Iris pigment epithelial cell (primary cell): ENCODE measurements at places on chromosomes 5 and 9.

DNA sequence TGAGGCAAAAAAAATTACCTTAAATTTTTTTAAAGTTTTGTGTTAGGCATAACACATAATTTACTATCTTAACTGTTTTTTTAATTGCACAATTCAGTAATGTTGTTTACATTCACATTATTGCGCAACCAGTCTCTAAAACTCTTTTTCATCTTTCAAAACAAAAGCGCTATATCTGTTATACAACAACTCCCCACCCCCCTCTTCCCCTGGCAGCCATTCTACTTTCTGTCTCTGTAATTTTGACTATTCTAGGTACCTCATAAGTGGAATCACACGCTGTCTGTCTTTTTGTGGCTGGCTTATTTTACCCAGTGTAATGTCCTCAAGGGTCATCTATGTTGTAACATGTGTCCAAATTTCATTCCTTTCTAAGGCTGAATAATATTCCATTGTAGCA, 241.5 kb upstream of the DMRT1 start:
- no peak for DNase-seq

DNA sequence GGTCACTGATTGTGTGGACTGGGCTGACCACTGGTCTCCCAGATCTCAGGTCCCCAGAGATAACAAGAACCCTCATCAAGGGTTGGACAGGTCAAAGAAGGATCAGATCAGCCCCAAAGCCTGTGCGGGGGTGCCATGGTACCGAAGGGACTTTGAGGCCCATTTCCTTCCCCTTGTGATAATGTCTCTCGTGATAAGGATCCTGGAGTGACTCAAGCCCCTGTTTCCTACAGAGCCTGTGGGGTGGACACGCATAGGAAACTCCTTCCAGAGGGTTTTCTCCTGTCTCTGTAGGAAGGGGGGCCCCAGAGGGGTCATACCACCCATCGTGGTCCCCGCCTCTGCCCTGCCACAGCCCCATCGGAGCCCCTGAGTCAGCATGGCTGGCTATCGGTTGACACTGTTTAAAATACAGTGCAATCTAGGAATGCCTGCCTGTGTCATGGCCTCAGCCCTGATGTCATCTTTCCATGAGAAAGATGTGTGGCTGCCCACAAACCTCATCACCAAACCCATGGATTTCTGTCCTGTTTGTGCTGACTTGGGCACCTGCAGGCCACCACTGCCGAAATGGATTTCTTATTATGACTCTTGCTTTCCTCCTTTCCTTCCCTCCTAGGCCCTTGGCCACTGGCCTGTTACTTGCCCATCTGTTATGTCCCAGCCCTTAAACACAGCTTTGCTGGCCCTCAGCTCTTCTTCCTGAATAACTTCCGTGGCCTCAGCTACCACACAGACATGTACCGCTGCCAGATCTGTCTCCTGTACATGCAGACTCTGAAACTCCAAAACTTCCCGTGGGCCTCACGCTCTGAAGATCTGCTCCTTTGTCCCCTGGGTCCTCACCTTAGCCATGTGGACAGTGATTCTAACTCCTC, 2.9 kb upstream of the CSF2 start:
- DNase-seq, result peak; percentile 29

DNA sequence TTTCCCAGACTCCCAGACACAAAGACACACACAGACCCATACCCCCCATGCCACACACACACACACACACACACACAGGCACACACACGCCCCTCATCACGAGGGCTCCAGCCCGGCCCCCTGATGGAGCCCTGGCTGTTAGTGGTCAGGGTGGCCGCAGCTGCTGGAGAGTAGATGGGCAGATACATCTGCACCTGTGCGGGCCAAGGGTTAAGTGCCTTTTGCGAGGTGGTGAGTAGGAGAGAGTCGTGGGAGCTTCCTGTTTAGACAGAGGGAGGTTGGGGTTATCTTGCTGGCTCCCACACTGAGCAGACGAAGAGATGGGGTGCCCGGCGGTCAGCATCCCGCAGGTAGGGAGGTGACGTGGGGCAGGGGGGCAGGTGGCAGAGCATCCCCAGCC, 8.2 kb downstream of the PRRX2 start:
- no peak for DNase-seq

- peak; percentile 2 for DNase-seq
Observed at GRCh38 chr5:137665678-137666460, 70.0 kb downstream of the KLHL3 start.

DNA sequence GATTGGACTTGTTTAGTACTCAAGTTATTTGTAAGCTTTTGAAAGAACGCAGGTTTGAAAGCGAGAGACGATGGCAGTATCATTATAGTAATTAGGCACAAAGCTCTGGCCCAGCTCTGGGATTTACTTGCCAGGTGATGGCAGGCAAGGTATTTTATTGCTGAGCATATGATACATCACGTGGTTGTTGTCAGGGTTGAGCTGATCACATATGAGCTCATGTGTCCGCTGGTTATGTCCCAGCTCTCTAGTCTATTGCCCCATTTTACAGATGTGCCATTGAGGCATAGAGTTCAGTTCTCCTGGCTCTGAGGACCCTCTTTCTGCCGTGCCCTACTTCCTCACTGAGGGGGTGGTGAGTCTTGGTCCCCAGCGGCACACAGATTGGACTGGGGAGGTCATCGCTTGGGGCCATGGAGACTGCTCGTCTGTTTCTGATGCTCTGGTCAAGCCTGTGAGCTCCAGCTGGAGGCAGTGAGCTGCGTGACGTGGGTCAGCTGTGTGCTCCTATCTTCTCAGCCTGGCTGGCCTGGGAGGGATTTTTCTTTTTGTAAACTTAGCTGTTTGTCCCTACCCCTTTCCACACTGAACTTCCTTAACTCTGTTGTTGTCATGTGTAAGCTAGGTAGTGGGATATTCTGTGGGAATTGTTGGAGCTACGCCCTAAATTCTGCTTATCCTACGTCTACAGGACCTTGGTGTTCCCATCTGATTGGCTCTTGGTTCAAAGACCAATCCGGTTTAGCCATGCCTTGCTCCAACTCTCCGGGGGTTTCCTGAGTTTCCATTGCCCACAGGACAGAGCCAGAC, 2.2 kb downstream of the NXNL2 start:
- DNase-seq, result no peak

DNA sequence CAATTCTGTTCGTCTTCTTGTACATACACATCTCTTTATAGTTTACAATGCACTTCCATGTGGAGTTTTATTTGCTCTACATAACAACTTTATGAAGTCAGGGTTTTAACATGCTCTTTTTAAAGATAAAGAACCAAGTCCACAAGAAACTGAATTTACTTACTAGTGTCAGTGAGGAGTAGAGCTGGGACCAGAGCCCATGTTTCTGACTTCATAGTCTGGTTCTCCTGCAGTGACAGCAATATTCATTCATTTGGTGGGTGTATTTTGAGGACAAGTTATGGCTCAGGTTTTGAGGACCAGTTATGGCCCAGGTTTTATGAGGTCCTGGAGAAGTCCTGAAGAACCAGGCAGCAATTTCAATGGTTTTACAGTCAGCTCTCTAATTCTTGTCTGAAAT, 481.9 kb upstream of the TNC start:
- no peak for DNase-seq

GRCh38 chr5:103394676-103395075, 136.1 kb downstream of the MACIR start:
- no peak for DNase-seq

DNA sequence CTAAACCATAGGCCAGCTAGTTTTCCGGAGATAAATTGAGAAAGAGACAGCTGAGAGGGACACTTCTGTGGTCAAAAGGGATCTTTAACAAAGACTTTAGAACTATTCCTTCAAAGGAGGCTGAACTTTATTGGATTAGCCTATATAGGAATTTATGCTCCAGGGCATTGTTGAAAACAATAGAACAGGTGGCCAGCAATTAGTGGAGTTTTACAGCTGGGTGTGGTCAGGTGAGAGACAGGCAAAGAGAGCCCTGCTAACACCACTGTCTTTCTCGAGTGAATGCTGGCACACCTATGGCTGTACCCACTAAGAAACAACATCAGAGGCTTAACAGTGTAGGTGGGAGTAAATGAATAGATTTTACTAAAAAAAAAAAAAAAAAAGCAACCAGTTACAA, 16.7 kb upstream of the TLR4 start:
- no peak for DNase-seq

- no peak for DNase-seq
Observed at GRCh38 chr5:168772316-168772961, 193.3 kb upstream of the PANK3 start.

DNA sequence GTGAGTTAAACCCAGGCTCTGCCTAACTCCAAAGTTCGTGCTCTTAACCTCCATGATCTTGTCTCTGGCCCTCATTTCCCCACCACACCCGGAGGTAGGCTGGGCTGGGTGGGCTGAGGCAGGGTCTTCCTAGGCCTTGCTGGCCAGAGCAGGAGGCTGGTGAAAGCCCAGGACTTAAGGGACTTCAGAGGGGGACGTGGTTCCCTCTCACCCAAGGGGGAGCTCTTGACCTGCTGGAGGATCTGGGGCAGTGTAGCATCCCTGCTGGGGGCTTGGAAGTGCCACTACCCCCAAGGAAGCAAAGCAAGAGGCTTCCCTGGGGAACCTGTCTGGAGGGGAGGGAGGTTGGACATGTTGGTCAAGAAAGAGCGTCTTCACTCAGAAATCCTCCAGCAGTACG, 14.7 kb downstream of the PITX1 start:
- DNase-seq, result no peak

DNA sequence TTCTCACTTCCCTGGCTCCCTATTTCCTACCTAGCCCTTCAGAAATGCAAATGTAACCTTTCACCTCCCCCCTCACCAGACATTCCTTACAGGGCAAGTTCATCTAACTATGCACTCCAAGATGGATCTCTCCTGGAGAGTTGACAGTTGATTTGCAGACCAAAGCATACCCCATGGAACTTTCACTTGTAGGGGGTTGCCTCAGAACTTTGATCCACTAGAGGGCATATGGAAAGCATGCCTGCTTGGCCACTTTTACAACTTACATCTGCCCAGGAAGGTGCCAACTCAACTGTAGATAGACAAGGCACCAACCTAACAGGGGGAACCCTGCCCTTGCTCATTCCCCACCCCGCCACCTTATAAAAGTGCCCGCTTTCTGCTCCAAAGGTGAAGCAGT, 187.8 kb downstream of the NXNL2 start:
- no peak for DNase-seq
